CD4-positive, CD25-positive, alpha-beta regulatory T cell (primary cell): ENCODE measurements at places on chromosomes 3 and 15.

- no peak for DNase-seq
These were observed 55.5 kb downstream of the SATB1 start for GRCh38 chr3:18369551-18370185.

- DNase-seq = no peak
These were observed 938 bp upstream of the SLCO2A1 start for GRCh38 chr3:134030379-134031347.

- no peak for DNase-seq
These were observed 642.4 kb downstream of the GOLGA6L6 start for GRCh38 chr15:19899021-19899824.

DNA sequence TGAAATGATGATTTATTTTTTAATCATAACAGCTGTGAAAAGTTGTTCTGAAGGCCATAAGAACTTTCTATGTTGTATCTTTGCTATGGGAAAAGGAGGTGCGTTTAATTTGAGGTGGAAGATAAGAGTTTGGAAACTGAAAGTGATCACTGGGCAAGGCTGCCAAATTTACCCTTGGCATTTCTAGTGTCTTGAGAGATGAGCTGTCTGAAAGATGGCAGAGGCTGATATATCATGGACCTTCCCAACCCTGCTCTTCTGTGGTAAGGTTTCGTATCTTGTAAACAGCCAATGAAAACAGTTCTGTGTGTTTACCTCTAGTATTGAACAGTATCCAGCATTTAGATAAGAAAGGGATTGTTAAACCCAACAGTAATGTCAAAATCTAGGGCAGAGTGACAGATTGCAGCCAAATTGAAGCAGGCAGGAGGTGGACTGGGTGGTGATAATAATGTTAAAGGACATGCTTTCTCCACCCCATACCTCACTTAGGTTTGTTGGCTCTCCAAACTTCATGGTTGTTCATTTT lies 15.8 kb upstream of the NFKBIZ start:
- DNase-seq = no peak

- no peak for DNase-seq
These were observed 38.3 kb upstream of the ARHGEF3 start for GRCh38 chr3:56839784-56840715.

GRCh38 chr3:108485146-108485545 lies 25.2 kb downstream of the MYH15 start:
- DNase-seq = no peak

DNA sequence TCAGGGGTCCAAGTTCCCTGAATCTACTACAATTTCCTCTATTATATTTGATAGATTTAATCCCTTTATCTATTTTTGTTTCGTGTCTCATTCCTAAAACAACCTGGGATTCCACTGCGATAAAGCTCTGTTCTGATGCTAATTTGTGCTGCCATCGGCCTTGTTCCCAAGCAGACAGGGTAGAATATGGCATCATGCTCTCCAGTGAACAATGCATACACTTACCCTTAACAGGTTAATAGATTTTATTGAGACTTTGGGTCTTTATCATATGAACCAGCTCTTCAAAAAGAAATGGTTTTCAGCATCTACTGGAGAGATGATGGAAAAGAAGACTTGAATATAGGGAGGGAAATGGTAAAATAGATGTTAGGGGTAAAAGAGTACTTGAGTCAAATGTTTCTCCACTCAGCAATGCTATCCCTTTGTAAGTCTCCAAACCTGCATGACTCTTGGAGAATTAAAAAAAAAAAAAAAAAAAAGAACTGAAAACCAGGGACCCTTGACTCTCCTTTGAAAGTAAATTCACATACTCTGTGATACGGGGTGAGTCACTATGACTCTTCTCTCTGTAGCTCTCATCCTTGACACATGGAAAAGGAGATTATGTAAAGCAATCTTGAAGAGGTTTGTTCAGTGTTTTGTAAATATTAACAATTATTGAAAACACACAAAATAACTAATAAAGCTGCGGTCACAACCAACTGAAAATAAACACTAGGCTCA lies 268.8 kb downstream of the ZBTB20 start:
- DNase-seq = no peak

GRCh38 chr3:182682263-182683241 lies 110.8 kb upstream of the ATP11B start:
- peak; percentile 17 for DNase-seq

DNA sequence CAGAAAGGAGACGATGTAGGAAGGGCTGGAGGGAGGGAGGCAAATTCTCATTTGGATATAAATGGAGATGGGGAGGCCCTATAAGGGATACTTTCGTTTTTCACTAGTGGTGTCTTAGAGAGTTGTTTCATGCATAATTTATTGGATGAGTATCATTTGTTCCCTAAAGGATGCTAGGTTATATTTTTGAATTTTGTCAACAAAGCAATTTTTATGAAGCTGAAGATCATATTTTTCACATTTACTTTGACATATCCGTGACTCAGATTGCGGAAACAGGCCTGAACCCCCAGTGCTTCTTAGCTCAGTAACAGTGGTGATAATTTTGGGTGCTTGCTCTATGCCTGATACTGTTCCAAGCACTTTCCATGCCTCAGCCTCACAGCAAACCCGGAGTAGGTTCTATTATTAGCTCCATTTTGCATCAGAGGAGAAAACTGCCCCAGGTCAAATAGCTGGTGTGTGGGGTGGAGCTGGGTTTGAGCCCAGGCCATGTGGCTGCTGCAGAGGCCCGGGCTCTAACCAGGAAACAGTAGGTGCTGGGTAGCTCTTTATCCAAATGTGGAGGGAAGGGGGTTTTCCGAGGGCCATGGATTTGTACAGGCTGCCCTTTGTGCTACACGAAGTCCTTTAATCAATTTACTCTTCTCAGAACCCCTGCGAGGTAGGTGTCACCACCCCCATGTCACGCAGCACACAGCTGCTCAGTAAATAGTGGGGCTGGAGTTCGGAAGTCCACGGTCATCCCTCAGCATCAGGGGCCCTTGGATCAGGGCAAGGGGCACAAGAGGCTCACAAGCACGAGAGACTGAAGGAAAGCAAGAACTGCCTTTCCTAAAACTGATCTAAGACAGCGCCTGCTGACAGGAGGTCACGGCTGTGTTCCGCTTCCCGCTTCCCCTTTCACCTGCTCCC lies 99.1 kb downstream of the SLC49A4 start:
- no peak for DNase-seq

GRCh38 chr15:40046721-40047414 lies 7.9 kb upstream of the SRP14 start:
- no peak for DNase-seq

DNA sequence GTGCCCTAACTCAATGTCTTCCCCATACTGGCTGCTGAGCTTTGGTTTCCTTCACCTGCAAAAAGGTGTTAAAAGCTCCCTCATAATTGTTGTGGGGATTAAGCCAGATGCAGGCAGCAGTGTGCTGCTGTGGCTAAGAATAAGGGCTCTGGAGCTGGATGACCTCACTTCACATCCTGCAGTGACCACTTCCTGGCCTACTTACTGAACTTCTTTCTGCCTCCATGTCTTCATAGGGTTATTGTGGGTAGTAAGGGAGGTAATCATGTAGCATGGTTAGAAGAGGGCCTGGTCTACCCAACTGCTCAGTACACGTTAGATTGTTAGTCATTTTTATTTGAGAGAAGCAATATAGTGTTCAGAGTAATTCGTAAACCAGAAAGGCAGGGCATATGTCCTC lies 18.4 kb downstream of the GYG1 start:
- DNase-seq = no peak

- no peak for DNase-seq
These were observed 97.7 kb downstream of the CNTN6 start for GRCh38 chr3:1190569-1190968.

GRCh38 chr15:72169921-72170611 lies 27.5 kb downstream of the GRAMD2A start:
- DNase-seq = no peak

- no peak for DNase-seq
These were observed 425.9 kb upstream of the ZNF385D start for GRCh38 chr3:22176911-22177310.

DNA sequence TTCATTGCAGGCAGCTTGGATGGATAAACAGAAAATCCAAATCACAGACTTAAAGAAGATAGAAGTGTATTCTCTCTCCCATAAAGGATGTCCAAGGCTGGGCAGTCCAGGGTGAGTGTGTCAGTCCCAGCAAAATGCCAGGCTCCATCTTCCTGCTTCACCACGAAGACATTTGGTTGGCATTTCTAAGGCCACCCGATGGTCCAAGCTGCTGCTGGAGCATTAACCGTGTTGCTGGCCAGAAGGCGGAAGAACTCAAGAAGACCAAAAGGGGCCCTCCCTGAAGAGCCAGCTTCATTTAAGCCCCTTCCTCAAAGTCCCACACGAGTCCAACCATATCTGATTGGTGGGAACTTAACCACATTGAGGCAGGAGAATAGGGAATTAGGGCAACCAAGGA lies 3.0 kb upstream of the CYP11A1 start:
- no peak for DNase-seq

DNA sequence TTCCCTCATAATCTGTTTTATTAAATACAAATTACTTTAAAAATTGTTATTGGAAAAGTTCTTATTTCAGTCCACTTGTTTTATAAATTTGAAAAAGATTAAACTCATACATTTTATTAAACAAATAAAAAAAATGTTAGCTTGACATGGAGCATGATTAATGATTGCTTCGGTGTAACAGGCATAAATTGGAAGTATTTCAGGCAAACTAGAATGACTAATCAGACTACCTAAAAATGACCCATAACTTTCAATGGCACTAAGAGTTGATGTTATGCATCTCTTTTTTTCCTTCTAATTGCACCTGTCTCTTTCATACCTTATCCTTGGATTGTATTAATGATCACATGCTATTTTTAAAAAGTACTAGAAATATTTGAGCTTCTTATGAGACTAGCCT lies 343.3 kb downstream of the ZNF385D start:
- no peak for DNase-seq

DNA sequence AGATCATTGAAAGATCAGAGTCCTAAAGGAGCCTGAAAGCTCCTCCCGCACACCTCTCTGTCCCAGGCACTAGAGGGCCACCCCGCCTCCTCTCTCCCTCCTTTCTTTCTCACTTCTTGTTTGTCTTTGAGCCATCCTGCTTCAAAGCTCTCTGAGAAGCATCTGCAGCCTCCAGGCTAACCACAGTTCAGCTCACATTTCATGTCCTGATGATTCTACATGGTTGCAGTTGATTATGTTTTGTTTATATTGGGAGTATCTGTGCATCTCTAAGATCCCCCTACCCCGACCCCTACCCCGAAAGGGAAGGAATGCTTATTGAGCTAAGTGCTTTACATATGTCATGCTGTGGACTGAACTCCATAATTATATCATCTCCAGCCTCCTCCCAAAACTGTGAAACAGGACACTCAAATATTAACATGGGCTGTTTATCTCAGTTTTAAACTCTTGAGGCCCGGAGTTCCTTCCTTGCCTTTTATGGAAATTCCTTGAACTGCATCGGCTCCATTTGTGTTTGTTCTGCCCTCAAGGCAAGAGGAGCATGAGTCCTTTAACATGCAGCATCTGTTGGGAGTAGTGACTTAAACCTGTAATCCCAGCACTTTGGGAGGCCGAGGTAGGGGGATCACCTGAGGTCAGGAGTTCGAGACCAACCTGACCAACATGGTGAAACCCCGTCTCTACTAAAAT lies 30.9 kb downstream of the MGLL start:
- DNase-seq = no peak

- no peak for DNase-seq
These were observed 182.8 kb downstream of the ROBO2 start for GRCh38 chr3:77222701-77223100.

DNA sequence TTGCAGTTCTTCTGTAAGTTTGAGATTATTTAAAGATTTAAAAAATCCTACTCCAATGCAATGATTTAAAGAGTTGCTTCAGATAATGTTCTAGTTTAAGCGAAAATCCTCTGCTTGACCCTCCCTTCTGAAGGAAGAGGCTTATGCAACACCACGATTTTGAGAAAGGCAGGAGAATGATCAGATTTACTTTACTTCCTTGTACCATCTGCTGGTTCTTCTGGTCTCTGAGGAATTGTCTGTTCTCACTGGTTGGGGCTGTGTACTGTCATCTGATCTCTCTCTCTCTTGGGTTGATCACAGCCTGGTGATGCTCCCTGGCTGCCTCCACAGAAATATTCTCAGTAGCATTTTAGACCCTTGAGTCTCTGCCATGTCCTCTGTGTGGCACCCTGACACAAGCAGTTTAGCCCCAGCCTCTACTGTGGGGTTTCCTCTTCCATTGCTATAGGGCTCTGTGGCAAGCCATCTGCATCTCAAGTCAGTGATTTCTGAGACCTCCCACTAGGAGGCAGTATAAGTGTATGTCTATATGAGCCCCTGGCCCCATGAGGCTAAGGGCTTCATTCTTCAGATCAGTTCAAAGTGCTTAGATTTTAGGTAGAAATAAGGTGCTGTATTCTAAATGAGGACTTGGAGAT lies 50.8 kb upstream of the PLAAT1 start:
- DNase-seq = no peak

DNA sequence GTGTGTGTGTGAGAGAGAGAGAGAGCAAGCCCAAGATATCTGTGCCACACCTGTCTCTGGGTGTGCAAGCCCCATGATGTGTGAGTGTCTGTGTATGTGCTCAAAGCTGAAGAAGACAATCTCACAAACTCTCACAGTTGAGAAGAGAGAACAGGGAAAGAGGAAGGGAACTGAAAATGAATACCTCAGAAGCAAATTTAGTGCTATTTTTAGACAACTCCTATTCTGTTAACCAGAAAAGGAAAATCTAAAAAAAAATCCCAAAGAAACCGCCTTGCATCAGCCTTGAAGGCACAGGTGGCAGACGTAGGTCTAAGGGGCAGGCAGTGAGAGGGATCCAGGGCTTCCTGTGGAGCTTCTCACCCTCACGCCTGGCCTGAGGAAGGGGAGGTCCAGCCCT lies 47.8 kb downstream of the ATP2B2 start:
- no peak for DNase-seq

DNA sequence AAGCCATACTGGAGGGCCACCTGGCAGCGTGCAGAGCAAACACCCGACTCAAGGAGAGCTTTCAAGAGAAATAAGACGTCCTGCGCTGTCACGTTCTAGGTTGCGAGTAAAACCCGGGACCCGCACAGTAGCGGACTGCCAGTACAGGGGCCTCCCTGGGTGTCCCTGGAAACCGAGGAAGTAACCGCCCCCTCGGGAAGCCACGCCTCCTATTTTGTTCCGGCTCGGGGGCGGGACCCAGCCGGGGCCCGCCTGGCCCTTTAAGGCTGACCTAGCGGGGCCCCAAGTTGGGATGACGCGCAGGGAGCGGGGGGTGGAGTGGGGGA lies 218 bp upstream of the MAPKAPK3 start:
- DNase-seq = peak; percentile 94

GRCh38 chr15:80747317-80748053 lies 31.7 kb upstream of the CEMIP start:
- DNase-seq = no peak

DNA sequence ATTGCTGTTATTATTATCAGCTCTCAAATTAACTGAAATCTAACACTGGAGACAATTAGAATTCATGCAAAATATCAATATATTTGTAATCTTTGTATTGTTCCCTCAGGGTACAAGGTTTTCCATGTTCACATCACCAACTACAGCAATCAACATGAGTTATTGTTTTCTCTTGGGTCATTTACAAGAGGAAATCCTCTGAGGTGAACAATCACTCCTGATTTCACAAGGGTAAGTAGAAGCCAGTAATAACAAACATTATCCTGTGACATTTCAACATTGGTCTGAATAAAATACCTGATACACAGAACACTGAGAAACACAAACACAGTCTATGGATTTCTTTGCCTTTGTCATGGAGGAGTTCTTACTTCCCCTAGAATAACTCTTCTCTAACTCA lies 174.0 kb downstream of the SUCNR1 start:
- DNase-seq = no peak
